Myocyte (in vitro differentiated cells): ENCODE measurements at places on chromosomes 6 and 20. TPM values are rescaled to one million over a fixed set of nuclear protein-coding genes. Genes with fewer than 3 reads are reported as not detected.

IMPG1 gene
- not detected in 2 replicates for total RNA-seq

CLVS2 gene
- not detected in 2 replicates for total RNA-seq

HDGFL1 gene
- total RNA-seq: not detected in 2 replicates

THEMIS gene
- total RNA-seq: not detected in 2 replicates

MAP3K7 gene
- total RNA-seq: 40.8 and 44.6 TPM in 2 replicates

OR2B6 gene
- not detected in 2 replicates for total RNA-seq

MCCD1 gene
- not detected in 2 replicates for total RNA-seq

SLC35B2 gene
- total RNA-seq: 51.4 and 55.6 TPM in 2 replicates

GRCh38 chr6:63533026-63533425, 39.3 kb upstream of the LOC128125822 start:
- no peak for DNase-seq

- no peak for DNase-seq
Measured at GRCh38 chr20:64037498-64038213, 1.7 kb downstream of the C20orf204 start.

GRCh38 chr6:49325891-49326290, 137.2 kb downstream of the MMUT start:
- no peak for DNase-seq

DNA sequence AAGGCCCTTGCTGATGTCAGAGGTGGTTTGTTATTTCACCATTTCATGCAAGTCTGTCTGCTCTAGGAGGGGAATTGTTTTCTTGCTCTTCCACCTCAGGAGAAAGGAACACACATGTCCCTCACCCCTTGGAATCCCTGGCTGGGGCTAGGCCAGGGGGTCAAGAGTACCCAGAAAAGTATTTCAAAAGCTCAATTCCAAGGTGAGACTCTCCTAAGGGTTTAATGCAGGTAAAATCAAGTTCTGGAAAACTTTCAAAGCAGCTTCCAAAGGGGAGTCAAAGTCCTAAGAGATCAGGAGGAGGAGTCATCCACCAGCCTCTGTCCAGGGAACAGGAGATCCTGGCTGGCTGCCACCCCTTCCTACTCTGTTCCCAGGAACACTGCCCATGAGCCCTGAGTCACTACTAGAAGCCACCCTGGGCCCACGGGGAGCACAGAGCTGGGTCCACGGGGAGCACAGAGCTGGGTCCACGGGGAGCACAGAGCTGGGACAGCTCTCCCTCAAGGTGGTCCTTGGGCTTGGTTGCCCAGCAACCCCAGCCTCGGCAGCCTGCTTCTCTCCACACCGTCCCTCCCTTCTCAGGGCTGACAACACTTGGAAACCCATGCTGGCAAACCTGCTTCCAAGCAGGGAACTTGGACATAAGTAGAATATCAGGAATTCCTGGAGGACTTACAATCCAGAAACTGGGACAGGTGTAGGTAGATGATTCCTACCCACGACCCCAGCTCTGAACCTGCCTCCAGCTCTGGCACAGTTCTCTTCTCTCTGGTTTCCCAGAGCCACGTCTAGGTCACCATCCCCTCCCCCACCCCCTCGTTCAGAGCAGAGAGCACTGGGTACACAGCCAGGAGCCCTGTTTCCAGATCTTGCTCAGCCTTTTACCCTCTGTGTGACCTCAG, 35.3 kb upstream of the CDKN1A start:
- DNase-seq: peak; percentile 83

GRCh38 chr20:32474967-32475811, 109.9 kb downstream of the NOL4L start:
- DNase-seq: peak; percentile 94

DNA sequence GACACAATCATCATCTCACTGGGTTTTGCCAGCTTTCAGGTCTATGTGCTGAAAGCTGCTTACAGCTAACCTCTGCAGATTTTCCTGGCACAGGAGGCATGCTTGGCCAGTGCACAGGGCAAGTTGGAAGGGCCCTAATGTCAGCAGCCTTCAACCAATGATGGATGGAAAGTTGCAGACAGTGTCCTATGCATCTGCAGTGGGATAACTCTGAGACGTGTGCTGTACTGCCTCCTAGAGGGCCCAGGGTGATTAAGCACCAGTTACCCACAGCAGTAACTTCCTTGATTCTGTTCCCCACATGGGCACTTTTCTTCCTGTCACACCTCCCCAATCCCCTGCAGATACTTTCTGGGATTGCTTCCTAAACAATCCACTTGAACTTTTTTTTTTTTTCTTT, 38.6 kb downstream of the OVOL2 start:
- DNase-seq: no peak

DNA sequence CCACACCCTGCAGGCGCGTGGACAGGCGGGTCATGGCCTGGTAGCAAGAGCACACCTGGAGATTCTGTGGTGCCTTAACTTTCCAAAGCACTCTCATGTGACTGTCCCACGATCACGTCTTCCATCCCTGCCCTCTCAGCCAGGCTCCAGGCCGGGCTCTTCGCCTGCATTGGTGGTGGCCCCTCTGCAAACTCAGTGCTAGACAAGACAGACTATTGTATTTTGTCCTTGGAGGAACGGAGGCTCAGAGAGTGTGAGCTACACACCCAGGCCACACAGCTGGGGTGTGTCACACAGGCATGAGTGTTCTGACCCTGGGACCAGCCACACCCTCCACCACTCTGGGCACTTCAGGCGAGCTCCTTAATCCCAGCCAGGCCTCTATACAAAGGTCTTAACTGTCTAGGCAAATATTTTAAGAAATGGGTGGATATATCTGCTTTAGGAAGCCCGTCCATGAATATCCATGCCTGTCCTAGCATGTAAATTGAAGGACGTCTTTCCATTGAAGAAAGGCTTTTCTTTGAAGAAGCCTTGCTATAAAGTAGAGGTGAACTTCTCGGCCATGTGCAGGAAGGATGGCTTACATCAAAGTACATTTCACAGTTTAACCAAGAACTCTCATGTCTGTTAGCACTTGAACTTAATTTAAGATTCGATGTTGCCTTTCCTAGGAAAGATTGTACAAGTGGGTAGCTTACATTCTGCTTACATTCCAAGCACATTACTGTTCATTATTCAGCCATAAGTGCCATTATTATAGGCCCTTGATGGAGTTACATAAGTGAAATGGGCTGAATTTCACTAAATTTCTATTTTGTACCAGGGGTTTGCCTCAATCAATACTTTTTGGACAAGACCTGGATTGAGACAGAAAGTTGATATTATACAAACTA, 263.9 kb downstream of the DLL1 start:
- no peak for DNase-seq

DNA sequence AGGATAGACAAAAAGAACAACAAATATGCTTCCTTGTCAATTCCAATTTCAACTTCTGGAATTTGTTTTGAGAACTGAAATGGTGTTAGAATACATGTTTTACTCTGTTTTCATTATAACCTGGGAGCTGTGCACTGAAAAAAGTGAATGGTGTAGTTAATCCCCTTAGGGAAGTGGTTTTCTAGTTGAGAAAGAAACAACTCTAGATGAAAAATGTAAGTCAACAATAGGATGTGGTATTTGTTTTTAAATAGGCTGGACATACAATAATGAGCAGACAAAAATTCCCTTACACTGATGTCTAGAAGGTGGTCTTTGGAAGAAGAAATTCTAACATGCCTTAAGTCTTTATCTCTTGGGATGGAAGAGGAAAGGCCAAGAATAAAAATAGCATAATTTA, 59.9 kb upstream of the TINAG start:
- no peak for DNase-seq

GRCh38 chr6:121603486-121603885, 168.0 kb downstream of the GJA1 start:
- DNase-seq: no peak

- no peak for DNase-seq
Measured at GRCh38 chr20:3383878-3384495, 23.5 kb downstream of the DNAAF9 start.

GRCh38 chr6:27669624-27670301, 196.9 kb upstream of the ZNF184 start:
- DNase-seq: no peak

DNA sequence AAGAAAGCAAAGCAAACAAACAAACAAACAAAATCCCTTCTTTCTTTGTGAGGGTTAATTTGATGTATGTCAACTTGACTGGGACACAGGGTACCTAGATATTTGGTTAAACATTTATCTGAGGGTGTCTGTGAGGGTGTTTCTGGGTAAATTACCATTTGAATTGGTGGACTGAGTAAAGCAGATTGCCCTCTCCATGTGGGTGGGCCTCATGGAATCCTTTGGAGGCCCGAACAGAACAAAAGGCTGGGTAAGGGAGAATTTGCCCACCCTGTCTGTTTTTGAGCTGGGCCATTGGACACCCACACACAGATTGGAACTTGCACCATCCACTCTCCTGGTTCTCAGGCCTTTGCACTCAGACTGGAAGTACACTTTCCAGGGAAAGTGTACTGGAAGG, 628.8 kb upstream of the CITED2 start:
- DNase-seq: no peak

DNA sequence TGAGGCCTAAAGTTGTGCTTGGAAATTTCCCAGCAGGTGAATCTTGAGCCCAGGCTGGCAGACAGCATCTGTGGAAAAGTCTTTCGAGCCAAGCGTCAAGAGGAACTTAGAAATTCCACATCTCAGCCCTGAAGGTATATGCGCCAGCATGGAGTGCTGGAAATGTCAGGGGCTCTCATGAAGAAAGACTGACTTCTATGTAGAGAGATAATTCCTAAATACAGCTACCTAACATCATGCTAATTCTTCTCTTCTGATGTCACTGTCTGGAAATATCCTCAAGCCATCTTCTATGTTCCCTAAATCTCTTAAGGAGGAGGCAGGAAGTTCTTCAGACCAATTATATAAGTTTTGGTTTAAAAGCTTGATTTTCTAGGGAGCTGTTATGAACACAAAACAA, 492.4 kb upstream of the MARCKS start:
- DNase-seq: no peak

DNA sequence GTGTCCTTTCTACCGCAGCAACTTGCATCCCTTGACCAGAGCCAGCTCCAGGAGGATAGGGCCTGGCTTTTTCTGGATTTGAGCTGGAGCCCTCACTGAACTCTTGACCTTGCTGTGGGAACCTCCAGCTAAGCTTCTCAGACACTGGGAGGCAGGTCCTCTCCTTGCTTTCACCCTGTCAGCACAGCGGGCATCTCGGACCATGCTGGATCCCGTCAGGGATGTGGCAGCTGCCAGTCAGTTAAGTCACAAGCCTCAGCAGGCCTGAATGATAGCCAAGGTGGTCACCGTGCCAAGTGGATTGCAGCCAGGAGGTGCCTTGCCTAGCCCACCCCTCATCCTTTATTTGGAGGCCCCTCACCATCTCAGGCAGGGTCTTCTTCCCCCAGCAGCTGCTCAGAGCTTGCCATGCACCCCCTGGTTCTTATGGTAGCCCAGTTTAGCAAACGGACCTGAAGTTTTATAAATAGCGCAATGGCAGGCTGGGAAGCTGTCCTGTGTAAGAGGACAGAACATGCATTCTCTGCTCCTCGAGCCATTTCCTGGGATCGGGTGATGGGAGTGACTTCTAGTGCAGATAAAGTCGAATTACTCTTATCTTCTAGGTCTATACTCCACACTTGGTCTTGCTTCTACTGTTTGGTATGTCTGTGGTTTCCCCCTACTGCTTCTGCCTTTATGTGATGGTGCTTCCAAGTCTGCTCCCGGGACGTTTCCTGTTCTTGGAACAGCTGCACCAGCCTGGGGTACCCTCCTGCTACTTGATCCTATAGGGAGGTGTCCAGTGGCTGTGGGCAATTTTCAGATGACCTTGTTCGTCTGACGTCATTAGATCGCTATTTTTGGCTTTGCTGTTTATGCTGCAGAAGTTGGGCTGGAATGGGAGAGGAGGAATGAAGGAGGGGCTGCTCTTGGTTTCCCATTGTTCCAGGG, 7.1 kb upstream of the MYLK2 start:
- peak; percentile 98 for DNase-seq

DNA sequence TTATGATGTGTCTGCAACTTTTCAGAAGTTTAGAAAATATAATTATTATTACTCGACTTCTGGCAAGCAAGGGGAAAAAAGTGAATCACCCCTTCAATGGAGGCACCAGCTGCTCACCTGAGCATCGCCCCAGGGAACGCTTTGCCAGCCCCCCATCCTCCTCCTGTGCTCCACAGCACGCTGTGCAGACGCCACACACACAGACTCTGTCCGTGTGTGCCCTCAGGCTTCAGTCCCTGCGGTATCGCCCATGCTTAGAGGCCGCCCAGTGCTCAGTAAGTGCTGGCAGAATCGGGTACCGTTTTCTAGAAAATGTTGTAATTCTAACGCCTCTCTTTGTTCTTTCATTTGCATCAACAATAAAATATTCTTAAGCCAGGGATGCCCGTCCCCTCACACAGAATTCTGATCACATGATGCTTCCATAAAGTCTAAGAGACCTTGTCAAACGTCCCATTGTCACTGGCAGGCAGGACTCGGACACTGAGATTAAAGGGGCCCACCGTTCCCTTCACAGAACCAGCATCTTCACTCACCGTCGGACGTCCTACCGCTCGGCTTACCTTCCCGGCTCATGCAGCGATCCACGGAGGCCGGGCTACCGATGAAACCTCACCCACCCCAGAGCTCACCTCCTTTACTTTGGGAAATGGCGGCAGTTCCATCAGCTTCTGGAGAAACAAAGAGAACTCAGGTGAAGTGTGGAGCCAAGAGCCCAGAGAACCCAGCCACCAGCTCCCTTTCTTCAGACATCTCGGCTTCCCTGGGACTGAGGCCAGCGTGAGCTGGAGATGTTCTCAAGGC, 105.5 kb downstream of the DLL1 start:
- no peak for DNase-seq

GRCh38 chr20:18284805-18285533, 3.4 kb upstream of the ZNF133 start:
- no peak for DNase-seq

DNA sequence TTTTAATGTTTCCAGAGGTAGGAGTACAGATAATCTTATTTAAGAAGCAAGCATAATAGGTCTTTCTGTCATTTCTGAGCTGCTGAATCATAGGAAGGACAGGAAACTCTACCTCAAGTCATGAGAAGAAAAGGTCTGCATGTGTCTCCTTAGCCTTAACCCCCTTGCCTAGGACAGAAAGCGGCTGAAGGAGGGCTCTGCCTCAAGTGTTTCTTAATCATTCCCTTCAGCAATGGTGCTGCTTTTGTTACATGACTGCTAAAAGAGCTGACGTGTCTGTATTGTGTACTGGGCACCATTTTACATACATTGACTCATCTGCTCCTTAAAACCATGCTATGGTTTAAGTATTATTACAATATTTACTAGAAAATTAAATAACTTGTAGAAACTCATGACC, 564.0 kb upstream of the AGPAT4 start:
- DNase-seq: no peak
